ENCODE measurements at places on chromosomes 6 and 20.

DNA sequence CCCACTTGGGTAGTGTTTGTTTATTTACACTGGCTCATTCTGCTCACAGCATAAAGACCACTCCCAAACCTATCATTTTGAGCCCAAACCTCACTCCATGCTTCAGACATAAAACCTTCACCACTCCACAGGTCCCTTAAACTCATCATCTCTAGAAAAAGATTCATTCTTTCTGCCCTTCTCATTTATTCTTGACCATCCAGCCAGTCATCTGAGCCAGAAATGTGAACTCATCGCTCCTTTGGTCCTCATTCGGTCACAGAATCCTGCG lies 12.4 kb downstream of the TPMT start:
- DNase-seq = no peak

GRCh38 chr6:158475344-158476302 lies 84.3 kb upstream of the TMEM181 start:
- peak; percentile 9 for DNase-seq

GRCh38 chr6:15421945-15422733 lies 176.3 kb downstream of the JARID2 start:
- DNase-seq = no peak

- DNase-seq = no peak
Measured at GRCh38 chr6:166691199-166691598, 64.1 kb upstream of the RPS6KA2 start.

DNA sequence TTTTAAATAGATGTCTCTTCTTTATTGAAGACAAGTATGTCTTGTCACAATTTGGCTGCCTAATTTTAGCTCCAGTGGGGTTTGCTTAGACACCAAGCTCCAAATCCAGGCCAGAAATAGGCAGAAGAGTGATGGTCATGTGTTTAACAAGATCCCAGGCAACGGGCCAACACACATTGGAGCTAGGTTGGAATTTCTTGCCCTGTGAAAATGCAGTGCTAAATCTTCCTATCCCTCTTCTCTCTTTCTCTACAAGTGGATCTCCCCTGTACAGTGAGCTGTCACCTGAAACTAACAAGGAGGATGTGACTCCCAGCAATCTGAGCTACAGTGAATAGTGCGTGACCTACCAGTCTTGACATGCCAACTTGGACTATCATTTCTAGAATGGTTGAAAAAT lies 65.3 kb upstream of the VGLL2 start:
- DNase-seq = peak; percentile 21

DNA sequence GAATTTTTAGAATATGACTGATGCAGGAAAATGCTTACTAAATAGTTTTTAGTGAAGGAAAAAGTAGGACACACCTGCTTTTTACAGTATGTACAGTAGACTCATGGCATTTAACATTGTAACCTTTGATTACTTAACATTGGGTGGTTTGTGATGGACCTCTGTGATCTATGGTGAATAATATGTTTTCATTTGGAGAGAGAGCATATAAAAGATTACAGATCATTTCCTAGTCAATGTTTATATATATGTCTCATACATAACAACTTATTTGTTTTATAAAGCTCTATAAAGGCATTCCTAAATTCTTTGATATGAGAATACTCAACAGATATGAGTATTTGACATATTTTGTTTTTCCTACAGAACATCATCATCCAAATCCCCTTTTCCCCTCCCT lies 129.3 kb upstream of the PDE7B start:
- DNase-seq = no peak

GRCh38 chr6:26273673-26274588 lies 91.1 kb upstream of the BTN3A2 start:
- peak; percentile 74 for DNase-seq

DNA sequence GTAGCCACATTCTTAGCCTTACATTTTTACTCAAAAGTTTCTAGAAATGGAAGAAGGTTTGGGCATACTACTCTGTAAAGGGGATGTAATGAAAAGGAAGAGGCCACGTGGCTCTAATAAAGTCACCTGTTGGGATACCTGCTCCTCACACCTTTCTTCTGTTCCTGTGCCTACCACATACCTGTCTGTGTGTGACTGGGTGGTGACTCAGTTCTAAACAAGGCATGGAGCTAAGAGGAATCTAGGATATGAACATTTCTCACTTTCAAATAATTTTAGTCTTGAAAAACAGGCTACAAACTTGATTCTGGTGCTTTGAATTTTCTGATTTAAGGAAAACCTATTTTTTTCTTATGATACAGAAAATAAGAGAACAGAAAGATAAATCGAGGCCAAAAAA lies 363.6 kb downstream of the RFPL4B start:
- no peak for DNase-seq

DNA sequence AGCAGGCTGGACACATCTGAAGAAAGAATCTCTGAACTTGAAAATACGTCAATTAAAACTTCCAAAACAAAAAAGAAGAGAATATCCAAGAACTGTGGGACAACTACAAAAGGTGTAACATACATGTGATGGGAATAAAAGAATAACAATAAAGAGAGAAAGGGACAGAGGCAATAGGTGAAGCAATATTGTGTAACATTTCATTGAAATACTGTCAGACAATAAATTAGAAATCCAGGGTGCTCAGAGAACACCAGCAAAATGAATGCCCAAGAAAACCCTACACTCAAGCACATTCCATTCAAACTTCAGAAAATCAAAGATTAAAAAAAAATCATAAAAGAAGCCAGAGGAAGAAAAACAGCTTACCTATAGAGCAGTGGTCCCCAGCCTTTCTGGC lies 33.6 kb upstream of the ASF1A start:
- no peak for DNase-seq
